ENCODE measurements at places on chromosomes 3 and 15.

DNA sequence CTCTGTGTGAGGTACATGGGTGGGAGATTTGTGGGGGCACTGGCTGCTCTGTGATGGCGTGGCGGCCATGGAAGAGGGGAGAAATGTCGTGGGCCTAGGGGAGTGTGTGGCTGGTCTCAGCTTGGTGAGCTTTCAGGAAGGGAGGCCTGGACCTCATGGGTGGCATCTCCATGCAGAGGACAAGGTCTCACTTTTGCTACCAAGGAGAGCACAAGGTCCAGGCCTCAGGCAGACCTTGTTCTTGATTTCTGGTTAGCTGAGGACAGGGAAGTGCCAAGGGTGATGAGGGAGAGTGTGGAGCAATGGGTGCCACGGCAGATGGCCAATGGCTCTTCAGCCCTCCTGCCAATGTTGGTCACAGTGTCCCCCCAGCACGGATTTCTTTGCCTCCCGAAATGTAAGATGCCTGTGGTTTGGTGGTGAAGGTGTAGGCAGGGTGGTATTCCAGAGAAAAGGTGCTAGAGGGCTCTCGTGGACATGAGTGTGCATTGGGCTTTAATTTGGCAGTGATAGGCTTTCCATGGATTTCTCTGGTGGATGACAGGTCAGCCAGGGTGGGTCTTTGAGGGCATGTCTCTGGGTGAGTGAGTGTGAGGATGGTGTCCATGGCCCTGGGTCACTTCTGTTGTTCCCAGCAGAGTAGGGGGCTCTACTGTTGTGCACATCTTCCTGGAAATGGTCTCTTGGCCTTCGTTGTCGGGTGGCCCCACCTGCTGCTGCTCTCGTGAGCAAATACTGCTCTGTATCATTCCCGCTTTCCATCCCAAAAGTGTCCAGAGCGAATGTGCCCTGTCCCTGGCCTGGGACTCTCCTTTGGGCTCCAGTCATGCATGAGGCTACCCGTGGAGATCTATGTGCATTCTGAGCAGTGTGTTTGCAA is 108.0 kb downstream of the SNRPN start:
- no peaks in the 10 kb centered on the region for H3K4me1 ChIP-seq
- H3K27ac ChIP-seq = no peak overlapping the region
- H3K4me3 ChIP-seq = peak overlapping the region; percentile 69

DNA sequence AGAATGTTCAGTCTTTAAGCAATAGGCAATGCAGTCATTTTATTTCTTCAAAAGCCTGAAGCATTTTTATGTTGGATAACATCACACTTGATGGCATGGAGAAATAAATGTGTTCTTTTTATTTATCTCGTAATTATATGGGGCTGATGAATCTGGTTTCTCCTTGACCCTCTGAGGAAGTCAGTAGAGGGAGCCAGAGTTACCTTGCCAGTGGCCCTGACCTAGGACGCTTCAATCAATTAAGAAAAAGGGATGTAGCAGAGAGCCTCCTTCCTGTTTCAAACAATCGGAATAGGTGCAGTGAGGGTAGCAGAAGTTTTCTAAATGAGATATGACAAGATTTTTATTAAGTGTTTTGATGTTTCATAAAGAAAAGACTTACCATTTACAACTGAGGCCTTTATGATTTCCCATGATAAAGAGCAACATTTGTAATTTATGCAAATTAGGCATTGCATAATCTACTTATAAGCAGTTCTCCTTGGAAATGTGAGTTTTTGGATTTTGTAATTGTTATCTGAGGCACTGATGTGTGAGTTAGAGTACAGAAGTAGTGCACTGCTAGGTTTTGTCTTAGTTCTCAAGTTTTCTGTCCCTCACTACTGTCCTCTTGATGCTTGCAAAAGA is 129.1 kb downstream of the RAP2B start:
- no peaks in the 10 kb centered on the region for H3K27me3 ChIP-seq
- no peak overlapping the region for H3K4me3 ChIP-seq
- DNase-seq = no peak
- H3K36me3 ChIP-seq = no peaks in the 10 kb centered on the region
- no peaks in the 10 kb centered on the region for H3K4me1 ChIP-seq

DNA sequence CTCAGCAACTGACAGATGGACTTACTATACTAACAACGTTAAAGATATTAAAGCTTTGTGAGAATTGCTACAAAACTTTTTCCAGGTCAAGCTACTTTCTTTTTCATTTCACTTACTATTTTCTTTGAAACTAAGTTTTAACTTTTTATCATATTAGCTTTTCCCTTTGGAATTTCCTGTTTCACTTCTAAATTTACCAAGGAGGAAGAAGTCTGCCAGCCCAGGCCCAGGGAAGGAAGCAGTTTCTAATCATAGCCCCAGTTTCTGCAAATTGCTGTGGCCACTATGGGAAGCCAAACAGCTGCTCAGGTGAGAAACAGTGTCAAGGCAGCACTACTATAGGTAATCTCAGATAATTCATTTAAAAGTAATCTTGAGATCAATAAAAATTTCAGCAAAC is 18.4 kb downstream of the CYFIP1 start:
- H3K4me3 ChIP-seq = no peak overlapping the region
- no peak overlapping the region for H3K27ac ChIP-seq
- H3K4me1 ChIP-seq = peaks cover 9% of the 10 kb centered on the region
- H3K36me3 ChIP-seq = no peaks in the 10 kb centered on the region
- no peaks in the 10 kb centered on the region for H3K27me3 ChIP-seq

DNA sequence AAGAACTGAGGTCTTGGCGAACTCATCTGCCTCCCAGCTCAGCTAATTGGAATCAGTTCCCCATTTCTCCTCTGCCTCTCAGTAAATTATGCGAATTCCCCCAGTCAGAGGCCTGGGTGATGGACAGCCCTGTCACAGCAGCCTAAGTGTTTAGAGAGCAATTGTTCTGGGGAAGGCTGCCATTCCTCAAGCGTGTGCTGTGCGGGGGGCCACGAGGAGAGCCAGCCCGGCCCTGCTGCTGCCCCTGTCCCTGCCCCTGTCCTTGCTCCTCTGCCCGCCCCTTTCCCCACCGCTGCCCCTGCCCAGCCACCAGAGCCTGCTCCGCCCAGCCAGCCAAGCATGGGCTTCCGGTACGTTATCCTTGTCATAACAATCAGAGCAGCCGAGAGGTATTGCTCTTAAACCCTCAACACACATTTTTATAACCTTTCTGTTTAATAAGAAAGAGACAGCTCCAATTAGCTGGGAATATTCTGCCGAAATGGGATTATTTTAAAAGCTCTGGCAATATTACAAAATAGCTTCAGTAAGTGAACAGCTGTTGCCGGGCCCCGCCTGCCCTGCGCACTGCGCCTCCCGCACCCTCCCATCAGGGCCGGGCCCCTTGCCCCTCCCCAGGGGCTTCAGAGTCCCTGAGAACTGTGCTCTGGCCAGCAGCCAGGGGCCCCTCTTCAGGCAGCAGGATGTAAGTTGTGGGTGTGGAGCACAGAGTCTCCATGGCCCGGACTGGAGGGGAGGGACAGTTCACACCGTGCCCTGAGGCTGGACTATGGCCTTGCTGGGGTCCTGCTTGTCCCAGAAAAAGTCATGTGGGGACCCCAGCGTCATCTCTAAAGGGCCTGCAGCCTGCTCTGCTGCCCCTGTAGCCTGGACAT is 12.4 kb upstream of the CACNA2D2 start:
- no peaks in the 10 kb centered on the region for H3K36me3 ChIP-seq
- H3K27ac ChIP-seq = no peak overlapping the region
- DNase-seq = no peak
- no peak overlapping the region for H3K4me3 ChIP-seq

DNA sequence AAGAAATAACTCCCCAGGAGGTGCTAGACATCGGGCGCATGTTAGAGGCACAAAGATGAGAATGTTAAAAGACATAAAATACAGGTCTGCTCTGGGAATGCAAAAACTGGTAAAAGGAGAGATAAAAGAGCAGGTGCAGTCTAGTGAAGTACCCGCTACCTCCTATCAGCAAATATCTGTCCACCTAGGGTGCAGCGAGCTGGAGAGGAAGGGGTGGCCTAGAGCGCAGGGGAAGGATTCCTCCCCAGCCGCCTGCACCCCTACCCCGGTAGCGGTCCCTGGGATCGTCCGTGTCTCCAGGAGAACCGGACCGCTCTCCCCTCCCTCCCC is 237 bp upstream of the ZNF662 start:
- H3K27me3 ChIP-seq = no peaks in the 10 kb centered on the region
- no peak for DNase-seq
- H3K4me3 ChIP-seq = peak overlapping the region; percentile 74

DNA sequence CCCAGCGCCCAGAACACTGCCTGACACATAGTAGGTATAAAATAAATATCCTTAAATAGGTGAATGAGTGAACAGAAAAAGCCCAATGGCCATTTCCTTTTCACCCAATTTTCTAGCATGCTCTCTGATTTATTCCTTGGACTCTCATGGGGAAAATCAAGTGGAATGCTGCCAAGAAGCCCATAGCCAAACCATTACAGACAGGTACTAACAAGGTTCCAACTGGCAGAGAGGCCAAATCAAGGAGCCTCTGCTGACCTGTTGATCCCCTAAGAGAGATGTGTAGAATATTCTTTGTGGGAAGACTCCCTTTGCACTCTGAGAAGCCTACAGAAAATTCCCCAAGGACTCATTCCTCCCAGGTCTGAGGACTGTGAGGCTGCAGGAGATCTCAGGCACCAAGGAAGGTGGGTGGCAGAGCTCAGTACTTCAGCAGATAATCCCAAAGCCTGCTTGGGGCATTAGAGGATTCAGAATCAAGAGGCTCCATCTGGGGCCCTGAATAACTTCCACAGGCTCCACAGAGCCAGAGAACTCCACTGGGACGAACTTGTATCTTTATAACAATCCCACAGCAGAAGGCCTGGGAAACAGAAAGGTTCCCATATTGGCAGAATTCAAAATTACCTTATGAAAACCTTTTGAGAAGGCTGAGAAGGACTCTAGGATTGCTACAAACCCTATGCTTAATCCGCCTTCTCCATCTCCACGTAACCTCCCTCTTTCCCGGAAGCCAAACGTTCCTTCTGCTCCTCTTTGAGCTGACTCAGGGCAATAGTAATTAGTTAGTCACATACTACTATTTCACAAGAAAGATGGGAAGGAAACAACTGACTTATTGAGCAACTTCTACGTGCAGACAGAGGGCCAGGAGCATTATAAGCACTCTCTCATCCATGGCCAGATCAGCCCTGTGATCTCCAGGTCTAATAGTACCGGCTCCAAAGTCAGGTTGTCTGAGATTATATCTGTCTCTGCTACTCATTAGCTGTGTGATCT is 34.5 kb downstream of the PRICKLE2 start:
- H3K27me3 ChIP-seq = no peaks in the 10 kb centered on the region
- H3K4me1 ChIP-seq = no peaks in the 10 kb centered on the region
- no peaks in the 10 kb centered on the region for H3K36me3 ChIP-seq
- H3K27ac ChIP-seq = no peak overlapping the region
- no peak overlapping the region for H3K4me3 ChIP-seq
- no peak for DNase-seq

- H3K36me3 ChIP-seq = no peaks in the 10 kb centered on the region
- no peaks in the 10 kb centered on the region for H3K4me1 ChIP-seq
- no peak overlapping the region for H3K4me3 ChIP-seq
- no peak overlapping the region for H3K27ac ChIP-seq
- peaks cover 3% of the 10 kb centered on the region for H3K27me3 ChIP-seq
- DNase-seq = no peak
Observed at GRCh38 chr3:186307594-186308221, 54.3 kb downstream of the DGKG start.

DNA sequence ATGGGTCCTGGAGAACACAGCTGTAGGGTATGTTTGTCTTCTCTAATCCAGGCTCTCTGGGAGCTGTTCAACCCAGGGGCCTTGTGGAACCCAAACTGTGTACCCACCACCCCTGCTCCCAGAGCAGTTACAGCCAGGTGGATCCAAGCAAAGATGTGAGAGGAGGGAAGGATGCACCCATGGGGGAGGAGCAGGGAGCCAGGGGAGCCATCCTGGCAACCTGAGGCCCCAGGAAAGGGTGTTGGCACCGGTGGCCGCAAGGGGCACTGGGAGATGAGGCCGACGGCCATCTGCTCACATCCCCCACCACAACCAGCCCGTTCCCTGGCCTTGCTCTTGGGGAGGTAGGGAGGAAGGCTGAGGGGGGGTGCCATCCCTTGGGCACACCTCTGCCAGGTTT is 43.2 kb downstream of the CMTM6 start:
- H3K36me3 ChIP-seq = no peaks in the 10 kb centered on the region
- H3K27me3 ChIP-seq = no peaks in the 10 kb centered on the region
- no peak overlapping the region for H3K27ac ChIP-seq
- no peak overlapping the region for H3K4me3 ChIP-seq

DNA sequence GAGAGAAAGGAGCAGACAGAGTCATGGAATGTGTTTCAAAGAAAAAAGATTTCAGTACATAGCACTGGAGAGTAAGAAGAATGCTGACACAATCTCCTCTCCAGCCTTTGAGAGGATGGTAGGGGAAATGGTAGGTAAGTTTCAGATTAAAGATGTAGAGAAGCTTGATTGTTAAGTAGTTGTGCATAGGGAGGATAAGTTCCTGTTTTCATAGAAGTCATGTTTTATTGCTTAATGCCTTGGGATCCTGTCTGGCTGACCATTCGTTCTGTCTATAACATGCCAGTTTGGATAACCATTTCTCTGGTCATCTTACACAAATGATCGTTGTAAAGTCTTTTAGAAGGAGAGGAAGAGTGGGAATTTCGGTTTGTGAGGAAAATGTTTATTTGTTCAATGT is 95.7 kb upstream of the IGSF10 start:
- H3K4me1 ChIP-seq = no peaks in the 10 kb centered on the region
- DNase-seq = no peak
- H3K27ac ChIP-seq = no peak overlapping the region
- H3K4me3 ChIP-seq = no peak overlapping the region

DNA sequence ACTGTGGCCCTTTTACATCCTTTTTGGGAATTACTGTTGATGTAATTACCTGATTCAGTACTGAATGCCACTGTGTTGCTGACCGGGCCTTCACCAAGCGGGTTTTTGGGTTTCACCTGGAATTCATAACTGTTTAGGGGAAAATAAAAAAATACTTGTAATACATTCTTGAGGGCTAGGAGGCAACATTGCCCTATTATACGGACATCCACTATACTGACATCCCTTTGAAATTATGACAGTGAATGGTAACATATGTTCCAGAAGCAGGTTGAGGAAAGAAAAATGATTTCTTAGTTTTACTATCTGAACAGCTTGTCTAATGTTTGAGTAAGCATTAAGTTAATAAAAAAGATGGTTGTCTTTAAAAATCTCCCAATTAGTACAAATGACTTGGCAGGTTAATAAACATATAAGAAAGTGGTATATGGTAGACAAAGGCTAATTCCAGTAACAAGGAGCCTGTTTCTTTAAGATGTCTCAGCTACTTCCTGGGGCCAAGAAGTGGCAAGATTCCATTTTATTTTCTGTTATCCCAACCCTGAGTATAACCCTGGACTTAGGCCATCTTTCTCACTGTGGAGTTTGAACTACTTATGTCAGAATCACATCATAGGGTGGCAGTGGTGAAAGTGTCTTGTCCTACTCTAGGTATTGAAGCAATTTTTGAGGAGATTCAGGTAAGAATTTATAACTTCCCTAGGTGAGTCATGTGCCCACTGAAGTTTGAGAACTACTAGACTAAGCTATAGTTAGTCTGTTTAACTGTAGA is 45.5 kb downstream of the TFG start:
- H3K27ac ChIP-seq = no peak overlapping the region
- H3K4me3 ChIP-seq = no peak overlapping the region

GRCh38 chr3:83498361-83499016 is 1460.3 kb upstream of the CADM2 start:
- no peak for DNase-seq
- no peak overlapping the region for H3K4me3 ChIP-seq
- no peak overlapping the region for H3K27ac ChIP-seq
- no peaks in the 10 kb centered on the region for H3K36me3 ChIP-seq
